LHCN-M2 (cell line): ENCODE measurements at places on chromosomes 3 and 15. TPM values are rescaled to one million over a fixed set of nuclear protein-coding genes. Genes with fewer than 3 reads are reported as not detected.

Gene GOLGA8H
- total RNA-seq: 0.40 and 0.77 TPM in 2 replicates

GRCh38 chr3:169841171-169841570 is 28.5 kb upstream of the LRRC34 start:
- DNase-seq: no peak

DNA sequence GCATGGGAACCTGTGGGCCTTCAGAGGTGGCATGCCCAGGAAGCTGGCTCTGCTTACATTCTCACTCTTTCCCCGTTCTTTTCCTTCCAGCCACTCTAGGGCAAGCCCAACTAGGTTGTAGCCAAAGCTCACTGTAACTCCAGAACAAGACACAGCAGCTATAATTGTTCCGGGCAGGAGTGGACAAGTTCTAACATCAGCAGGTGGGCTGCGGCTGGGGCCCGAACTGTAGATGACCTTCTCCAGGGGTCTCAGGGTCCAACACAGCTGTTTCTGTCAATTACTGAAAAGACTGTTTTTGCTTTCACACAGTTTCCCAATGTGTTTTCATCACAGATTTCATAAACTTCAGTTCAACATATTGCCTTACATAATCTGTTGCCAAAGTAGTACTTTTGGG is 11.5 kb downstream of the RASGRP1 start:
- no peak for DNase-seq

Gene NOX5
- total RNA-seq: 0.46 and 0.58 TPM in 2 replicates

DNA sequence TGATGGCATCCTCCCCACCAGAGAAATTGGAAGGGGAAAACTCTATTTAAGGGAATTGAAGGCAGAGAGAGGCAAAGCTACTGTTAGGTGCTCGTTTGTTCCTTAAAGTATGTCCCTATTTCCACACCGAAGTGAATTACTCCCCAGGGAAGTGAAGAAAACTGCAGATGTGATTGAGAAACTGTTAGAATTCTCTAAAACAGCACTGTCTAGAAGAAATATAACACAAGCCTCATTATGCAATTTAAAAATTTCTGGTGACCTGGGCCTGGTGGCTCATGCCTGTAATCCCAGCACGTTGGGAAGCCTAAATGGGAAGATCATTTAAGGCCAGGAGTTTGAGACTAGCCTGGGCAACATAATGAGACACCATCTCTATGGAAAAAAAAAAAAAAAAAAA is 305.0 kb downstream of the SHQ1 start:
- no peak for DNase-seq

DNA sequence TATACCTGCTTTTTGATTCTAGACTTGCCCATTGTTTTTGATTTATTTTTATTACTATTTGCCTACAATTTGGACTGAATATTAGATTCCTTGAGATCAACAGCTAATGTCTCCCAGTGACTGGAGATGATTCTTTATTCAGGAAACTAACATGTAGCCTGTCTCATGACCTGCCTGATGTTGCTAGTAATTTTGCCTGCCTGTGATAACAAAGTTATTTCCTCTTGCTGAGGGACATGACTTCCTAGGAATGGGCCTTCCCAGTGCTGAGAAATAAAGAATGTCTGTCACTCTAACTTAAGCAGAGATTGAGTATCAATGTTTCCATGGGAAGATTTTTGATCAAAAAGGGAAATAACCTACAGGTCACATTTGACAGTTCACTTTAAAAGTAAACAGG is 13.4 kb upstream of the NPHP3 start:
- no peak for DNase-seq

Gene CEMIP
- 1.5 and 4.5 TPM in 2 replicates for total RNA-seq

Gene FGF7
- total RNA-seq: 6.5 and 7.9 TPM in 2 replicates

DNA sequence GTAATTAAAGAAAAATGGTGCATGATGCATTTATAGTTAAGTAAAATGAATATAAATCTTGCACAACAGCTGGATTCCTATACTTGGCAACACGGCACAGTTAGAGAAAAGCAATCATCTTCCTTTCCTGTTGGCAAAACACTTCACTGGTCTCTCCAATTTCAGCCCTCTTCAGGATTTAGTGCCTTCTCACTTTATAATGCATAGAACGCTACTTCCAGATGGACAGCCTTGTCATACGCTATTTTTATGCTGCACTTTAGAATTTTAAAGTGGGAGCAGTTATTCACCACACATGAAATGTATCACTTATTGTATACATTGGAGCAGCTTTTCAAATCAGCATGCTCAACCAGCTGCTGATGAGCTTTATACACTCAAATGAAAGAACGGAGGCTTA is 194.4 kb upstream of the GBE1 start:
- no peak for DNase-seq

Gene RPP25
- total RNA-seq: 8.9 and 9.1 TPM in 2 replicates

- no peak for DNase-seq
These were observed 111.6 kb downstream of the IQSEC1 start for GRCh38 chr3:12961697-12962036.

Gene CAMKV
- total RNA-seq: 0.06 TPM in 1 of 2 replicates, not detected in the other

DNA sequence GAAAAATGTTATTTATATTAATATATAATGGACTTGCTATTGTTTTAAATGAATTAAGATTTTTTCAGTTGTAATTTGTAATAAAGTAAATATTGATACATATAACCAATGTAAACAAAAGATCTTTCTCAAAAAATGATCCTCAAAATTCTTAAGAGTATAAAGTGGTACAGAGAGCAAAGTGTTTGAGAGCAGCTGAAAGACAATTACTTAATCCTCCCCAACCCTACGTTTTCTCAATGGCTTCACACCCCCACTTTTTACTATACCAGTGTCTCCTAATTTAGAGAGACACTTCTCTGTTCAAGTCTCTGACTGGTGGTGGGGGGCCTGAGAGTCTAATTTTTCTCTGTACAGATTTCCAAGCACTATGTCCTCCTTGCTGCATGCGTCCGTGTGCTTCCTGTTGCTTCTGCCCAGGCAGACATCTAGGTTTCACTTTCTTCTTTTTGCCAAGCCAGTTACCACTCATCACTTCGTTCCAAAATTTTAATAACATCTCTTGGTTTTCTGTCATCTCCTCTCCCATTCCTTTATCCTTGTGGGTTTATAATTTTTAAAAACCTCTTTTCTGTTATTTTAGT is 276.3 kb upstream of the DNAJC19 start:
- no peak for DNase-seq

Gene SLC27A2
- total RNA-seq: not detected in 2 replicates

Gene ANAPC13
- 166 and 196 TPM in 2 replicates for total RNA-seq

DNA sequence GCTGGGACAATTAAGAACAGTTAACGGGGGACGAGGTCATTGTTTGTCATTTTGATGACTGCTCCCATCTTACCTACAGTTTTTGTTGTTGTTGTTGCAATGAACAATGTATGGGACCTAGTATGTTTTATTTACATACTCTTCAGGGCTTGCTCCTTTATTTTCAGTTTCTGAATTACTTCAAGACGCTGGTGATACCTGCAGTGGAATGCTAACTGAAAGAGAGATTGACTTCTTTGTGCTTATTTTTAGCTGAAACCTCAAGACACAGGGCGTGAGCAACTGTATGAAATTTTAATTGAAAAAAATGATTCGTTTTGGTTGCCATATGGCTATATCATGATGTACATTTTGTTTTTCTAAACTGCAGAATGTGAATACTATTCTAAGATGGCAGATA is 297.9 kb downstream of the EDEM1 start:
- no peak for DNase-seq

GRCh38 chr15:39761006-39761405 is 21.6 kb downstream of the FSIP1 start:
- DNase-seq: no peak

- no peak for DNase-seq
These were observed 140.4 kb downstream of the SRGAP3 start for GRCh38 chr3:9108876-9109567.

DNA sequence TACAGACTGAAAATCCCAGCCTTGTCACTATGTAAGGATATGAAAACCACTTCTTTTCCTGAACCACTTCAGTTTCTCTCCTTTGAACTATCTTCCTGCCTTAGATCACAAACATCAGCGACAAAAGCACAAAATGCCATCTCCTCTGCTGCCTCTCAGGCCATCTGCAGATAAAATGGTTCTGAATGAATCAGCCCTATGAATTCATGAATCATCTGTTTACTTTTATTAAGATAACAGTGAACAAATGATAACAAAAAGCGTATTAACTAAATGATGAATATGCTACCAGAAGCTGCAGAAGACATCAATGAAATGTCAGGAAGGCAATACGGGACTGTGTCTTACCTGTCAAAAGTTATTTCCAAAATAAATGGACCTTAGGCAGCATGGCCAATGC is 928.1 kb downstream of the ROBO1 start:
- peak; percentile 47 for DNase-seq

DNA sequence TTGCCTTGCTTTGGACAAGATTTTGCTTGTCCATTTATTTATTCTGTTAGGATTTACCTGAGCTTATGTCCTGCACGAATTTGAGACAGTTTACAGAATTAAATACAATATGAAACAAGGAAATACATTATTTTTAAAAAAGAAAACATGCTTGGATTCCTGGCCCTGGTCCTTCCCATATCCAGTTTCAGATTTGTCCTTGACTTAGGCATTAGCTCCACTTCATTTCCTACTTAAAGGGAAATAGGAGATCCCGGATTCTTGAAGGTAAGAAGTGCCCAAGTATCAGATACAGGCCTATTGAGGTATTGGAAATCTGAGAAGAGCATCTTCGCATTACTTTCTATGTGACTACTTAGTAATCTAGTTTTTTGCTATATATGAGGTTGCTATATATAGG is 672.0 kb downstream of the SI start:
- no peak for DNase-seq

Gene CCNB2
- total RNA-seq: 130 and 138 TPM in 2 replicates

Gene RYR3
- total RNA-seq: not detected in 2 replicates

Gene TICRR
- 8.0 and 9.9 TPM in 2 replicates for total RNA-seq

Gene BDH1
- total RNA-seq: 0.29 and 0.32 TPM in 2 replicates

DNA sequence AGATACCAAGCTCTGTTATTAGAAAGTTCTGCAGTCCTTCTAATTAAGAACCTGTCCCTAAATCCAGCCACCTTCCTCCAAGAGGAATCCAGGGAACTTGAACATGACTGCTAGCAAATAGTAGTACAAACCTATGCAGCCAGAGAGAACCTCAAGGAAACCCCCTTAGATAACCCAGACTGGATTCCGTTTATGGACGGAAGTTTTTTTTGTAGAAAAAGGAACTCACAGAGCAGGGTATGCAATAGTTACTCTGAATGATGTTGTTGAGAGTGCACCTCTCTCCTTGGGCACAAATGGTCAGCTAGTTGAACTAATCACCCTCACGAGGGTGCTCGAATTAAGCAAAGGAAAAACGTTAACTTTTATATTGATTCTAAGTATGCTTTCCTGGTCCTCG is 40.8 kb downstream of the TM4SF18 start:
- no peak for DNase-seq

DNA sequence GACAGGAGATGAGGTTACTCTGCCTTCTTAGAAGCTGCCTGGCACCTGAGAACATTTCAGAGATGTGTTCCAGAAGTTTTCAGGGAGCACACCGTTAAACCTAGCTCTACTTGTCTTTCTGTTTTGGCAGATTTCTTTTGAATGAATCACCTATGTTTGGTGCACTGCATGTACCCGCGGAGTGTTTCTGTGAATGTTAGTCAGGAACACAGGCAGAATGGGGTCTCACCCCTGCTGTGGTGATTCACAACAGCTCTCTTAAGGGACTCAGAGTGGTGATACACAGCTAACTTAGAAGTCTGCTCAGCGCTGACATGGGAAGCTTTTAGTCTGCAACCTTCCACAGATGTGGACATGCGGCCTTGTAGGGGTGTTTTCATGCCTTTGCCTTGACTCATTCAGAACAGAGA is 24.0 kb downstream of the TSEN2 start:
- peak; percentile 99 for DNase-seq

DNA sequence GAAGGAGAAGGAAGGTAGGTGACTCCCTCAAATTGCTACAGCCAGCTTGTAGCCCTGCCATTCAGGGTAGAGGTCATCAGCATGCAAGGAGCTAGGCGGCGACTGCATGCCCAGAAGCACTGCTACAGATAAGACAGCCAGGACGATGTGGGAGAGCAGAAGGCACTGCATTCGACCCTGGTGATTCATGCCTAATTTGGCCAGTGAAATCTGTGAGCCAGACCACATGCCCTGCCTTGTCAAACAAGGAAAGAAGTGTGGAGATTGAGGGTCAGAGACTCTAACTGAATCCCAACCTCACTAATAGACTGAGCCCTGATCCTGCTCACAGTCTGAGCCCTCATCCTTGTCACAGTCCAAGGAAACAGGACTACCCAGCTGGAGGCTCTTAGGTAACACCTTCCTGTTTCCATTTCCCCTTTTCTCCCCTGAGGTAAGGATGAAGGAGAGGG is 86.6 kb downstream of the LINGO1 start:
- DNase-seq: peak; percentile 82

Gene TPRG1
- total RNA-seq: 0.19 and 0.86 TPM in 2 replicates

GRCh38 chr15:96107916-96108315 is 222.6 kb upstream of the NR2F2 start:
- no peak for DNase-seq

Gene KY
- total RNA-seq: not detected in 2 replicates

GRCh38 chr15:77411619-77411976 is 8.3 kb downstream of the PEAK1 start:
- no peak for DNase-seq
